ENCODE measurements at places on chromosomes 1 and 21. TPM values are rescaled to one million over a fixed set of nuclear protein-coding genes. Genes with fewer than 3 reads are reported as not detected.
A peak's percentile ranks its signal among the peaks of the same experiment; 100 is the strongest.

DNA sequence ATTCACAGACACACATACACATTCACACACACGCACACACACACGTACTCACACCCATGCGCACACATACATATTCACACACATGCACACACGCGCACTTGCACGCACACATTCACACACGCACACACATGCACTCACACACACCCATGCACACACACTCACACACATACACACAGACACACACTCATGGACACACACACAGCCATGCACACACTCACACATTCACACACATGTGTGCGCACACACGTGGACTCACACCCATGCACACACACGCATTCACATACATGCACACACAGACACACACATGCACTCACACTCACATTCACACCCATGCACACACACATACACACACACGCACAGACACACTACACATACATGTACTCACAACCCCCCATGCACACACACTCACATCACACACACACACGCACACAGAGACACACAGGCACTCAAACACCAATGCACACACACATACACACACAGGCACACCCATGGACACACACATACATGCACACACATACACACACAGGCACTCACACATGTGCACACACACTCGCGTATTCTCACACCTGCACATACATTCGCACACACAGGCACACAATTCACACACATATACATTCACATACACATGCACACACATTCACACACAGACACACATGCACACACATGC is 589.1 kb downstream of the PTPRU start:
- no peak overlapping the region for H3K27ac ChIP-seq
- no peak overlapping the region for H3K4me3 ChIP-seq
- DNase-seq, result no peak

The TMIGD3 gene
- total RNA-seq, result 3.7 TPM

- H3K36me3 ChIP-seq, result no peaks in the 10 kb centered on the region
- H3K4me3 ChIP-seq, result no peak overlapping the region
- no peak for DNase-seq
- H3K27ac ChIP-seq, result no peak overlapping the region
- H3K4me1 ChIP-seq, result no peaks in the 10 kb centered on the region
Measured at GRCh38 chr1:156807627-156808026, 9.0 kb downstream of the SH2D2A start.

DNA sequence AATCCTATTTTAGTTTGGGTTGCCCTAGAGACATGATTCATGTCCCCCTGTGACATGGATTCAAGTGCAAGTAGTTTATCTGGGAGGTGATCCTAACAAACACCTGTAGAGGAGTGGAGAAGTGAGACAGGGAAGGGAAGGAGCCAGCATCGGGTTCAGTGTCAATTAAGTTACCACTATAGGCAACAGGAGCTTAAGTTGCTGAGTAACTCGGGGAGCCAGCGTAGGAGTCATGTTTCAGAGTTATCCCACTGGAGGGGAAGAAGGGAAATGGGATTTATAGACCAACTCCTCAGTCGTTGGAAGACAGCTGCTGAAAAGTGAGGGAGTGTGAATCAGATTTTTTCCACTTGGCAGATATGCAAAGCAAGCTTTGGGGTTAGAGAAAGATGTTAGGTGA is 54.9 kb downstream of the SLC30A7 start:
- DNase-seq, result no peak
- no peaks in the 10 kb centered on the region for H3K27me3 ChIP-seq
- no peak overlapping the region for H3K4me3 ChIP-seq
- peaks cover 35% of the 10 kb centered on the region for H3K36me3 ChIP-seq

DNA sequence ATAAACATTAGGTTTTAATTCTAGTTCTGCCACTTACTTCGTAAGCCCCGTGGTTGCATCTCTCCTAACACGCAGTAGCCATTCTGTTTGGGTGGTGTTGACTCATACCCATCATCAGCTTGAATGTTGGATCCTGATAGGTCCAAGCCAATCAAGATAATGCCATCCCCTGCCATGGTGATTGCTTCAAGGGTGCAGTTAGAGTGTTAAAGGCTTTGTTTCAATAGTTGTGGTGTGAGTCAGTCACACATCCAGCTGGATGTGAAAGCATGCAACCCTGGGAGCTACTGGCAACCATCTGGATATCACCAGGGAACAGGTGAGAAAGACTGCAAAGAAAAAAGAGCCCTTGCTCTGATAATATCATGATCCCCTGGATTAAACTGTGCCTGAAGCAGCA is 69.1 kb downstream of the OMA1 start:
- no peaks in the 10 kb centered on the region for H3K27me3 ChIP-seq
- no peaks in the 10 kb centered on the region for H3K36me3 ChIP-seq
- DNase-seq, result no peak
- no peak overlapping the region for H3K27ac ChIP-seq

DNA sequence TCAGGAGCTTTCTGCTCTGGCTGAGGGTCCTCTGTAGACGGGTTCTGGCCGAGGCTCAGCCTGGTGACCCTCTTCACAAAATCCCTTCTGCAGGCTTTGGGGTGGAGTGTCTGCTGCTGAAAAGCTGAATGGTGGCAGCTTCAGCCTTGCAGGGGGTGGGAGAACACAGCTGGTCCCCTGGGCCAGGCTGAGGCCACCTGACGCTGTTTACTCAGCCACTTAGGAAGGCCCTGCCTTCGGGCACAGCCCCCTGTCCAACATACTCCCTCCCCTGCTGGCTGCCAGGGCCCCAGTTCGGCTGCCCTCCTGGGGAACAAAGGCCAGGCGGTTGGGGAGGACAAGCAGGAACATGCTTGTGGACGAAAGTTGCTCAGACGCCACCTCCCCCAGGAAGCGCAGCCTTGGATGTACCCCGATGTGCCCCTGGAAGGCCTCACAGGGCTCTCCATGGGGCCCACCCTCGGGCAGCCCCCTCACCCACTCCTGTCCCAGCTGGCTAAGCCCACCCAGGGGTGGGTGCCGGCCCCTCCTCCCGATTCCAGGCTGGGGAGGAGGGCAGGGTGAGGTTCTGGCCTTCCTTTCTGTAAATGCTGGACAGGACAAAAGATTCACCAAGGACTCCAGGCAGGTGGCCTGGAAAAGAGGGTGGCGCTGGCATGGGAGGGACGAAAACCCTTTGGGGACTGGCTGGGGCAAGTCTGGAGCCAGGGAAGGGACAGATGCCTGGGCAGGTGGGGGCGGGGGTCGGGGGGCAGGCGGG is at the start of gene ANKRD65:
ANKRD65 (minus strand) TSS at position 130 of the 760 bp plus-strand sequence. CDS start 271 bp downstream, outside the sequence.
- DNase-seq, result no peak
- no peaks in the 10 kb centered on the region for H3K36me3 ChIP-seq
- peak within 1 kb of the TSS; percentile 61 for H3K27ac ChIP-seq
- H3K4me3 ChIP-seq, result peak within 1 kb of the TSS; percentile 33
- peaks cover 2% of the 10 kb centered on the region for H3K27me3 ChIP-seq
- peaks cover 21% of the 10 kb centered on the region for H3K4me1 ChIP-seq

DNA sequence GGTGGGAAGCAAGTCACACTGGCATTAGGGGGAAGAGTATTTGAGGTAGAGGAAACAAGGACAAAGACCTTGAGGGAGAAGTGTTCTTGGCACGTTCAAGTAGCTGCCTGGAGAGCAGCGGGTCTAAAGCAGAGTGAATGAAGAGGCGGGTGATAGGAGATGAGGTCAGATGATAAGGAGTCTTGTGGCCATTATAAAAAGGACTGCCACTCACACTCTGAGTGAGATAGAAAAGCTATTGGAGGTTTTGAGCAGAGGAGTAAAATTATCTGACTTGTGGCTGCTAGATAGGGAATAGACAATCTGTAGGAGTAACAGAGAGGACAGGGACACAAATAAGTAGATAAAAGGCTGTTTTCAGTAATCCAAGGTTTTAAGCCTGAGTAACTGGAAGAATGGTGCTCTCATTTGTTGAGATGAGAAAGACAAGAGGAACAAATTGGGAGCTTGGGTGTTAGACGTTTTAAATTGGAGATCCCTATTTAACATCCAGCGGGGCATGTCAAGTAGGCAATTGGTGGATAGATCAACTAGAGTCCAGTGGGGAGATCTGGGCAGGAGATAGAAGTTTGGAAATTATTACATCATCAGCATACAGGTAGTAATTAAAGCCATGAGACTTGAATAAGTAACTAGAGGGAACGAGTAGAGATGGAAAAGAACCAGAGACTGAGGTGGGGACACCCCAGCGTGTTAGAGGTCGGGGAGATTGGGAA is 43.7 kb downstream of the HENMT1 start:
- no peaks in the 10 kb centered on the region for H3K4me1 ChIP-seq
- no peak overlapping the region for H3K27ac ChIP-seq
- no peaks in the 10 kb centered on the region for H3K27me3 ChIP-seq
- H3K4me3 ChIP-seq, result no peak overlapping the region
- DNase-seq, result no peak

DNA sequence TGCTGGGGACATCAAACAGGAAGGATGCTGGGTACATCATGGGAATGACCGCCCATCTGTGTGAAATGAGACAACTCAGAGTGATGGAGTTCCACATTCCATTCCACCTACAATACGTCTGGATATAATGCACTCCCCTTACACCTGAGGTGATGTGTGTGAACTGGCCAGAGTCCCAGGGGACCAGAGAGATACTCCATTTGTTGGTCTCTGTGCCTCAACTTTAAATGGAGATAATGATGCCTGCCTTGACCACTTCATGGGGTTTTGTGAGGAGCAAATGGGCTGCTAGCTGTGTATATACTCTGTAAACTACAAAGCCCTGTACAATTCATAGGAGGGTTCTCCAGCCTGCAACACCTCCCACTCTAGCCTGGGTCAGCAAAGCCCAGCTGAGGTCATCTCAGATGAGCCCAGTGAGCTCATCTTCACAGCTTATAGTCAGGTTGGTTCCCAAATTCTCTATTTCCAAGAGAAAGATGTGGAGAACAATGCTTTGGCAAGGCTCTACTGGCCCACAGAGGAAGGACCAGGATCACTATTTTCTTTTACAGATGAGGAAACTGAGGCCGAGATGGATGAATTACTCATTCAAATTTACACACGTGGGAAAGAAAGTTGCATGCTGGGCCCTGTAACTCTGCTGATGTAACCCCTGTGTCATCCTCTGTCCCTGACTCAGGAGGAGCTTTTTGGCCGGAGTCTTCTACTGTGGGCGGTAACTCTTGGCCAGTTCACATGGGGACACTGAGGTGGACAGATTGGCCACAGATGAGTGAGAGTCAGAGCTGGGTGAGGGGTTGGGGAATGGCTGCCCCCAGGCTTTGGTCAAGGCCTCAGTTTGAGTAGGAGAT is 105.6 kb upstream of the GCLM start:
- H3K27me3 ChIP-seq, result no peaks in the 10 kb centered on the region
- H3K4me1 ChIP-seq, result no peaks in the 10 kb centered on the region
- H3K4me3 ChIP-seq, result no peak overlapping the region

DNA sequence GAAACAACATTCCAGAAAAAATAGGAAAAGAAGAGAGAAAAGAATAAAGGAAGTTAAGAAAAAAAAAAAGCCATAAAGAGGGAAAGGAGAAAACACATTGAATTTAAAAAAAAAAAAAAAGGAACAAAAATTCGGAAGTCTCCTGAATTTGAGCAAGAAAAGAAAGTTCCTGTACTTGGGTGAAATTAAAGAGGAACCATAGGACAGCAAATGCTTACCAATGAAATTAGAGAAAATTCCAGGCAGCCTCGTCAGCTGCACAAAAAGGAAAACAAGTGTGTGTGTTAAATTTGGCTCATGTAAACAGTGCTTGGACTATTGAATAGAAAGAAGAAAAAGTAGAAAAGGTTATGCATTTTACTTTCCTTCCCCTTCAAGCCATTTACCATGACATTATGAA is 4.9 kb downstream of the IL12RB2 start:
- no peak overlapping the region for H3K27ac ChIP-seq
- DNase-seq, result no peak
- no peak overlapping the region for H3K4me3 ChIP-seq
- H3K27me3 ChIP-seq, result no peaks in the 10 kb centered on the region

The ANKRD35 gene
- total RNA-seq, result 11.2 TPM

DNA sequence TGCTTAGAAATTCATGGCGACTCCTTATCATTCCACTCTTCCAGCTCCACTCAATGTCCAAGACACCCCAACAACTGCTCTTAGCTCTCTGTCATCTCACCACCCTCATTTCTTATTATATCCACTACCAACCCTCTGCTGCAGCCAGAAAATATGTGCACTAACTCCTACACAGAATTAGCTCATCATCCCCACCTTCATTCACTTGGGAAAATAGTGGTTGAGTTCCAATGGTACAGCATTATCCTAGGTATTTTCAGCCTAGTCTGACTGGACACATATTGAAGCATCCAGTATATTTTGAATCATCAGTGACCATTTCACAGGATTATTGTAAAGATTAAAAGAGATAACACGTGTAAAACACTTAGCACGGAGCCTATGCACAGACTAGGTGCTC is 16.7 kb upstream of the VSIG8 start:
- H3K27ac ChIP-seq, result no peak overlapping the region
- no peaks in the 10 kb centered on the region for H3K4me1 ChIP-seq
- H3K4me3 ChIP-seq, result no peak overlapping the region
- no peaks in the 10 kb centered on the region for H3K36me3 ChIP-seq
- no peaks in the 10 kb centered on the region for H3K27me3 ChIP-seq

The SEC16B gene
- total RNA-seq, result 17.4 TPM

DNA sequence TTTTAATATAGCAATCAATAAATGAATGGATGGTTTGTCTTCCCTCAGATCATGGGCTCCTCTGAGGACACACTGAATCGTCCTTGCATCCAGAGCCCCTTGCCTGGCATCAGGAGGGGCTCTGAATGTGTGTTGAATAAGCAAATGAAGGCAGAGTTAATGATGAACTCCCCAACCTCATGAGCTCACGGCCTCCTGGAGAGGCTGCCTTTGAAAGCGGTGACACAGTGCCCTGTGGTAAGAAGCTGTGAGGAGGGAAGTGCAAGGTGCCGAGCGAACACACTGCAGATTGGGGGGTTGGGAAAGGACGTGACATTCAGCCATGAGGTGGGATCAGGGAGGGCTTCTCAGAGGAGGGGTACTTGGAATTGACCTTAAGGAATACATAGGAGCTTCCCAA is 3.2 kb upstream of the PARS2 start:
- no peaks in the 10 kb centered on the region for H3K36me3 ChIP-seq
- H3K4me1 ChIP-seq, result peaks cover 4% of the 10 kb centered on the region
- DNase-seq, result no peak
- no peak overlapping the region for H3K4me3 ChIP-seq

- no peaks in the 10 kb centered on the region for H3K27me3 ChIP-seq
- DNase-seq, result no peak
- H3K27ac ChIP-seq, result no peak overlapping the region
- no peak overlapping the region for H3K4me3 ChIP-seq
- no peaks in the 10 kb centered on the region for H3K36me3 ChIP-seq
- H3K4me1 ChIP-seq, result no peaks in the 10 kb centered on the region
Measured at GRCh38 chr21:34994766-34995631, 54.1 kb downstream of the RUNX1 start.

GRCh38 chr1:220700556-220701179 is 10.5 kb downstream of the C1orf115 start:
- H3K27ac ChIP-seq, result no peak overlapping the region
- DNase-seq, result no peak
- H3K36me3 ChIP-seq, result peaks cover 21% of the 10 kb centered on the region
- no peaks in the 10 kb centered on the region for H3K27me3 ChIP-seq
- H3K4me3 ChIP-seq, result no peak overlapping the region
- no peaks in the 10 kb centered on the region for H3K4me1 ChIP-seq

The ECM1 gene
- total RNA-seq, result 11.1 TPM

The PITHD1 gene
- 64.7 TPM for total RNA-seq
